ENCODE measurements at places on chromosomes 4 and X.
A peak's percentile ranks its signal among the peaks of the same experiment; 100 is the strongest.

GRCh38 chr4:77418333-77418732 lies 187.3 kb upstream of the CXCL13 start:
- DNase-seq = no peak

DNA sequence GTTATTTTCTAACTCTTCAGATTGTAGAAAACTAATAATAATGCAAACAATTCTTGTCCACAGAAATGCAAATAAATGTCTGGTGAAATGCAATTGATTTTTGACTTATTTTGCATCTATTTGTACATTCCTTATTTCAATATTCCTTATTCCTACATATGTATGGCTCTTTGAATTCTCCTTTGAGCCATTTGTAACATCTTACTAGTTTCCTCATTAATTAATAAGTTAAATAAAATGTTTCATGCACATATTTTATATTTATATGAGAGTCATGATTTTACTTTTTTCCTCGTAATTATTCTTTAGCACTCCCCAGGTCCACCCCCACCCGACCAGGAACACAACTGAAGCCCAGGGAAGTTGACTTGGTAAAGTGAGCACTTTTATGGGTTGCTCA lies 2.7 kb upstream of the FTHL17 start:
- DNase-seq = no peak

DNA sequence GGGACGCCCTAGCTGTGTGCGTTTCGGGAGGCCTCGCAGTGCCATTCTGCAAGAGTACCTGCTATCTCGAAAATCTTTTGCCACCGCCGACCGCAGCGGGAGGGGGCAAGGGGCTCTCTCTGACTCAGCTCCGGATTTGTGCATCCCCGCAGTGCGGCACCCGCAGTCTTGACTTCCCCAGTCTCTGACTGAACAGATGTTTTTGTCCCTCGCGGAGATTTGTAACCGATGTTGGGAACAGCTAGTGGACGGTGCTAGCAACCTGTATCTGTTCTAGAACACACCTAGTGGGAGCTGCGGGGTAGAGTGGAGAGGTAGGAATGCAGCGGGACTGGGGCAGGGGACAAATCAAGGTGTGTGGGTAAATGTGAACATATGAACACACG lies 17.2 kb downstream of the NKX6-1 start:
- no peak for DNase-seq

DNA sequence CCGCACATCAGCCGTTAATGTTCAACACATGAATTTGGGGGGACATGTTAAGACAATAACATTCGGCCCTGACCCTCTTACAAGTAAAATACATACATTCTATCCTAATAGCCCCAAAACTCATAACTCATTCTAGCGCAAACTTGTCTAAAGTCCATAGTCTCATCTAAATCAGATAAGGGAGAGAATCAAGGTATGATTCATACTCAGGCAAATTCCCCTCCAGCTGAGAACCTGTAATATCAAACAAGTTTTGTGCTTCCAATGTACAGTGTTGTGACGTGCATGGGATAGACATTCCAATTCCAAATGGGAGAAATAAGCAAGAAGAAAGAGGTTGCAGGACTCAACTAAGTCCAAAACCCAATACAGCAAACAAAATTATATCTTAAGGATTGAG lies 69.0 kb downstream of the SERPINA7 start:
- DNase-seq = no peak

DNA sequence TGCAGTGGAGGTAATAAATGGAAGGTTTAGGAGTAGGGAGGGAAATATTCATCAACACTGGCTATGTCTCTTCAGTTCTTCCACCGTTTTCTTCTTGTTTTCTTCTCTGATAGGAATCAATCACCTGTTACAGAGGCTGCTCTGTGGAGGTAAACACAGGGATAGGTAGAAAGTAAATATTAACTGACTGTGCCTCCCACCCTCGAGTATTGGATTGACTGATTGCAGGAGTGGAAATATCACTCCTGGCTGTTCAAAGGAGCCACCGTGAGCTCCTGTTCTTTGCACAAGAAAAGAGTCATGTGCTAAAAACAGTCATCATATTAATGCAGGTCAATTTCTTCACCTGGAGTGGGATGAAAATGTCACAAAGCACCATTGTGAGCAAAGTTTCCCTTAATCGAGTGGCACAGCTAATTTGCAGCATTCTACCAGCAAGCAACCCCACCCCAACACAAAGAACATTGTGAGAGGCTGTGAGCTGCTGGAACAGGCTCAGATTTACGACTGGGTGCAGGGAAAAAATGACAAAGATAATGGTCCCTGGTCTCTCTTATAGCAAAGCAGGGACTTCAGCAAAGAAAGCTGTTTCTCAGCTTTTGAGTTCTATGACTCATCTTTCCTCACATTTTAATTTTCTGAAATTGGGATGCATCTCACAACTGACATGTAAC lies 113.7 kb upstream of the TSPAN5 start:
- DNase-seq = no peak

DNA sequence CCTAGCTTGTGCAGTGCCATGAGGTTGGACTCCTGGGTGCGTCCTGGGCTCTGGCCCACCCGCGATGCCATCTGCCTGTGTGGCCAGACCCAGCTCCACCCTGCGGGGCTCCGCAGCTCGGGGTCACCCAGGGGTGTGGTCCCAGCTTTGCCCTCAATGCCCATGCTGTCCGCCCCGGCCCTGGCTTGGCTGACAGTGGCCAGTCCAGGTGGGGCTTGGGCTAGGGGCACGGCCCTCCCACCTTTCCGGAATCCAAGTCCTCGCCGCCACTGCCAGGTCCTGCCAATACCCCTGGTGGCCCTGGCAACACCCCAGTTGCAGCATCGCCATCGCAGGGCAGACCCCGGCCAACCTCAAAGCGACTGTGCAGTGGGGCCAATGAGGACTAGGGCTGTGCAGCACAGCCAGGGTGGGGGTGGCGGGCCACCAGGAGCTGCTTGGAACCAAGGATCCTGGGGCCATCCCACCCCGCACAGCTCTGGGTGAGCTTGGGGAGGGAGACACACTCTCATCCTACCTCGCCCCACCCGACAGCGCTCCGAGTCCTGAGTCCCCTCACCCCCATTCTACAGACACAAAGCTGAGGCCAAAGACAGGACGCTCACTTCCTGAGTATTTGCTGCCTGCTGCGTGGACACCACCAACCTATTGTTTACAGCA lies 80.9 kb downstream of the ZNF718 start:
- DNase-seq = no peak

- no peak for DNase-seq
Observed at GRCh38 chr4:158139086-158139485, 33.7 kb downstream of the GASK1B start.

- DNase-seq = no peak
Observed at GRCh38 chrX:145821291-145821897, 3.8 kb downstream of the SLITRK2 start.

DNA sequence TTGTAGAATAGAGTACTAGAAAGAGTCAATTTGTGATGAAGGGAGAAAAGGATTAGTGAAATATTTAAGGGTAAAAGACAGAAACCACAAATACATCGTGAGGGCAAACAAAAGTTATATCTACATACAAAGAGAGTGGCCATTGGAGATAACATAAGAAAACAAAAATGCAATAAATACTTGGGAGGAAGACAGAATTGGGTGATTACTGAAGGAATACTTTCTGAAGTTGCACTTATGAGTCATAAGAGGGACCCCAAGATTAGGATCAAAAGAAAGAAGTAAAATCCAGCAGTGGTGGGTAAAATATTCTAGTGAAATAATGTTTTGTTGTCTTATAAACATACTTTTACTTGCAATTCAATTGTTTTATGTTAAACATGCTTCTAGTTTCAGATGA lies 53.7 kb downstream of the GLRA3 start:
- DNase-seq = no peak

DNA sequence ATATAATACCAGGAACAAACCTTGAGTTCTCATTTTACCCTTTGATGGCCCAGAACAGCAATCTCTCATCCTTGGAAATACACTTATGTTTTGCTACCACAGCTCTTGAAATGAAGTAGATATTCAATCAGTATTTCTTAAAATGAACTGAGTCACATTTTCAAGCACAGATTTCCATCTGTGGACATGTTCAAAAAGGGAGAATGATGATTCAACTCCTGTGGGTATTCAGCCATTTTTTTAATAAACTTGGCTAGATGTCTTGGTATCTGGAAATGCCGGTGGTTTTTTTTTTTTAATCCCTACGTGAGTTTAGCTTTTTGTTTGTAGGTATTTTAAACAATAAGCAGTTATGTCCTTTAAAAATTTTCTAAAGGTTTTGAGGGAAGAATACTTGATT lies 64.2 kb upstream of the TRPC5OS start:
- no peak for DNase-seq

DNA sequence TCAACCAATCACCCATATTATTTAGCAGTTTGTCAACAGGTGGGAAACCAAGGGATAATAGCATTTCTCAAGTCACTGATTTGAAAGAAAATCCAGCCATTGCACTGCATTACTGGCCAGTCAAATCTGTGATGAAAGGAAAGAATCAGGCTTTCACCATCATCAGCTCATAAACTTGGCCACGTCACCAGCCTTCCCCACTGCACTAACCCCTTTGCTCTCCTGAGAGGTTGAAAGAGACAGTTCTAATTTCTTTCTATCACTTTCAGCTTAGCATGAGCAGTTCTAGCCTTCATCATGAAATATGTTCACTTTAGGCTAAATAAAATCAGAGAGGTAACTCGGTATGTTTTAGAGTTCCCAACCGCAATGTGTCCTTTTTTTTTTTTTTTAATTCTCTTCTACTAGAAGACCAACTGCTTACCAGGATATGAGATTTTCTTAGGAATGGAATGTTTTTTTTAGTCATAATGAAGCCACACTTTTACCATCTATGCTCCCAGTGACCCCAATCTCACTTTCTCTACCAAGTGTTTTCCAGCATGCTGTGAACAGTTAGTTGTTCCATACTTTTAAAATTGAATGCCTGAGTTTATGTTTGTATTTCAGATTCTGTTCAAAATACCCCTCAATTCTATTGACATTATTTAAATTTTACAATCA lies 55.7 kb upstream of the SLC7A11 start:
- no peak for DNase-seq

DNA sequence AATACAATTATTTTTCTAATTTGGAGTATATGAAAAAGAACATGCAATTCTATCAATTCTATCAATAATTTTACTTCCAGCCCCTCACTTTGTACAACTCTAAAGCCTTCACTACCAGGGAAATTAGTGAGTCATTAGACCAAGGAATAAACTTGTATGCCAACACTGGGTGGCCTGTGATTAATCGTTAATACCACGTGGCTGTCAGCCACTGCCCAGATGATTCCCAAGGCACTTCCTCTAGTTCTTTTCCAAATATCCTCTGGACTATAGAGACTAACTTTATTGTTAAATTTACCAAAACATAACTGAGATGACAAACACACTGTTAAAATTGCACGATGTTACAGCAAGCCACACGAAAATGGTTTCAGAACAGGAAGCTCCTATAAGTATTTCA lies 45.7 kb downstream of the MID1 start:
- no peak for DNase-seq

DNA sequence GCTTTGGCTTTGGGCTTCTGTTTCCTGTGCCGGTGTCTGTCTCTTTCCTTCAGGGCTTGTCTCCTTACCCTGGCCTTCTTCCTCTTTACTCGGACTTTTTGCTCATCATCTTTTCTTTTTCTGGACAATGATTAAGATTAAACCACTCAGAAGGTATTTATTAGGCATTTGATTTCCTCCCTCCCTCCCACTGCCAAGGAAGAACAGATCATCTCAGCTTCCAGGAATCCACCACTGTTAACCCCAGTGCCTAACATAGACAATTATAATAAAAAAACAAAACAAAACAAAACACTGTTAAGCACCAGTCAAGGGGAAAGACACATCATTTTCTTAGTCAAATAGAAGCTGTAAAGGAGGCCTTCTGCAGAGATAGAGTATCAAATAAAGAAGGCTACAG lies 16.6 kb downstream of the PGRMC1 start:
- DNase-seq = no peak

DNA sequence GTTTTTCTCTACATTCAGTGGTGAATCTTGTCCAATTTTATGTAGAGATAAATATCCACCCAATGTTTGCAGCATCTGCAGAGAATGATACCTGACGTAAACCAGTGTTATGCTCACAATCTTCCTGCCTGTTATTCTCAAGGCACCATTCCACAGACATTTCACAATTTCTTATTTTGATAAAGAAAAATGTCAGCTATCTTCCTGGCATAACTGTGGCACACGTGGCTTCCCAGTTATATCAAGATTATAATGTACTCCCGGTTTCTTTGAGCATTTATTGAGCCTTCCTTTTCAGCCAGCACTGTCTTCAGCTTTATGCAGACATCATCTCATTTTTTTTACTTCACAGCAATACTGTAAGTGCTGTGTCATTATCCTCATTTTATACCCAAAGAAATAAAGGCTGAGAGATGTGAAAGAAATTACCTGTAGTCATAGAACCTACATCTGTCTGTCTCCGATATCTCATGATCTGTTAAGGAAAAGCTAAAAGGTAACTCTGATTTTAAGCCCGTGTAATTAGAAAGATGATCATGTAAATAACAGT lies 1300.8 kb upstream of the TENM3 start:
- DNase-seq = no peak

GRCh38 chrX:150038315-150038714 lies 100.0 kb upstream of the EOLA2 start:
- DNase-seq = no peak

GRCh38 chr4:152235718-152236117 lies 300.2 kb downstream of the FBXW7 start:
- no peak for DNase-seq

GRCh38 chr4:151117371-151117962 lies 18.0 kb downstream of the RPS3A start:
- peak; percentile 22 for DNase-seq

DNA sequence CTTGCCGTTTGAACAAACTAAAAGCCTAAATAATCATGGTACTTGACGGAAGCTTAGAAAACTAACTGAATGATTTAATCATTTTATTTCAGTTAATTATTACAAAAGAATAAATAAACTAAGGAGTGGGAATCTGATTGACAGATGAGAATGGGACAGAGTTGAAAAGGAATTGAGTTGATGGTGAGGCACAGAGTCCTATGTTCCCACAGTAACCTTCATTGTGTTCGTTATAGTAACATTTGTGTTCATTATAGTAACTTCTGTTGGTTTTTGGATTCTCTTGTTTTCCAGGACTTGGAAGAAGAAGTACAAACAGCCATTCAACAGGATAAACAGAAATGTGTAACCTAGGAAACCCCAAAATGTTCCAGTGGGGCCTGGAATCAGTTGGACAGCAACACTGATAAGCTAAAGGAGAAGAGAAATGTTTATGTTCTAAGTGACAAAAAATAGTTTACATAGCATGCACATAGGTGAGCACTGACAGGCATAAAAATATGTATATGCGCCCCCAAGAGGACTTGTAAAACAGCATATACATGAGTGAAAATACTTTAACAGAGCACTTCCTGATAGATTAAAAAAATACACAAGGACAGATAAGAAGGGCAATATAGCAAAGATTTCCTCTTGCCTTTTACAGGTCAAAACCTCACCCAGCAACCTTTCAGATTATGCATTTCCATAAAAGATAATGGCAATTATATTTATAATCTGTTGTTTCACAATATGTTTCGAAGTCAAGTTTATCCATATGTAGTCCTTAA lies 218.6 kb upstream of the HTR2C start:
- DNase-seq = no peak
